Posterior cingulate gyrus (tissue), 11 donors: ENCODE measurements at places on chromosomes 6 and 20.
A peak's percentile ranks its signal among the peaks of the same experiment; 100 is the strongest.

DNA sequence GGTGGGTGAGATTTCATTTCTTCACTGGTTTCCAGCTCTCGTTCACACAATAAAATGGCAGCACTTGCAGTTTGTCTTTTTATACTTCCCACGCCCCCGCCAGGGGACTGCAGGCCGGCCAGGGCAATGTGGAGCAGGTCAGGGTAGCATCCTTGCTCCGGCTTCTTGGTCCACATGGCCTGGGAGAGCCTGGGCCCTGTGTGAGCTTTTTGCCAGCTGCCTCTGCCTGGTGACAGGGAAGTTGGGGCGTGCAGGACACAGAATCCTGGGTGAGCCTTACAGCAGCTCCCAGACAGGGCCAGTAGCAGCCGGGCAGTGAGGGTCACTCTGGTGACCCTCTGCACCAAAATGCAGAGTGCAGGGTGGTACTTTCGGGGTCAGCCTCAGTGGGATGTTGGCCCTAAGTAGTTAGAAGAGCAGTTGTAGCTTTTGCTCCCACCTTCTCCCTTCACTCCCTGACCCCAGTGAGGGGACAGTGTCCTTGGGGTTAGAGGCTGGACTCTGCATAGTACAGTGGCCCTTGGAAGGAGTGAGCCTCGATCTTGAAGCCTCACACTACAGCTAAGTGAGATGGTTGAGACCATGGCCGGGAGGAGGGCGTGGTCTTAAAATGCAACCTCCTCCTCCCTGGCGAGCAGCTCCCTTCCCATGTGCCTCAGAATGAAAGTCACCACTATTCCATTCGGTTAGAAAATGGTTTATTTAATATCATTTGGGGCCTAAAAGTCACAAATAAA lies 23.8 kb downstream of the PYGB start:
- DNase-seq, result no peak

DNA sequence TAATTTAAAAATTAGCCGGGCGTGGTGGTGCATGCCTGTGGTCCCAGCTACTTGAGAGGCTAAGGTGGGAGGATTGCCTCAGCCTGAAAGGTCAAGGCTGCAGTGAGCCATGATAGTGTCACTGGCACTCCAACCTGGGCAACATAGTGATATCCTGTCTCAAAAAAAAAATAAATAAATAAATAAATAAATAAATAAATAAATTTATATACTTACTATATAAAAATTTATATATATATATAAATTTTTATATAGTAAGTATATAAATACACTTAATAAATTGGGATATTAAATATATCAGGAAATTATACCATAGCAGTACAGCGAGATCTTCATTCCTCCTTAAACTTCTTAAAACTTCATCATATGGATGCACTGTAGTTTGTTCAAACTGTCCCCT lies 23.0 kb upstream of the IPCEF1 start:
- no peak for DNase-seq

DNA sequence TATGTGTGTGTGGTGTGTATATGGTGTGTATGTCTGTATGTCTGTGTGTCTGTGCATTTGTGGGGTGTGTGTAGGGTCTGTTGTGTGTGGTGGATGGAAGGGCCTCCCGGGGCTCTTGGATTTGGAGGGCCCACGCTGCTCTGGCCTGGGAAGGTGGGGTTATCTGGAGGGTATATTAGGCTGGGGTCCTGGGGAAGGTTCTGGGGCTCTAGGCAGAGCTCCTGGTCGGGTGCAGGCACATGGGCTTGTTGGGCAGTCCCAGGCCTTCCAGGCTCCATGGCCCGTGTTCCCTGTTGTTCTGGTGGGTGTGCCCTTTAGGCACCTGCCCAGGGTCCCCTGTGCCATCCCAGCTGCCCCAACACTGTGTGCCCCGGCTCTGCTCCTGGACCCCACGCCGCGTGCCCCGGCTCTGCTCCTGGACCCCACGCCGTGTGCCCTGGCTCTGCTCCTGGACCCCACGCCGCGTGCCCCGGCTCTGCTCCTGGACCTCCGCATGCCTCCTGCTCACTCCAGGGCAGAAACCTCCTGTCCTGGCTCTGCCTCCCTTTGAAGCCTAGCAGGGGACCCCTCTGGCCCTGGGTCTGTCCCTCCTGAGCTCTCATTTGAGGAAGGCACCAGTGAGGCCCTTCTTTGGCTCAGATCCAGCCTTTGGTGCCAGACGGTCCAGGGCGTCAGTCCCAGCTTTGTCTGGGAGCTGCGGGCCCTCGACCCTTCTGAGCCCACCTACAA lies 10.2 kb upstream of the MYT1 start:
- no peak for DNase-seq

DNA sequence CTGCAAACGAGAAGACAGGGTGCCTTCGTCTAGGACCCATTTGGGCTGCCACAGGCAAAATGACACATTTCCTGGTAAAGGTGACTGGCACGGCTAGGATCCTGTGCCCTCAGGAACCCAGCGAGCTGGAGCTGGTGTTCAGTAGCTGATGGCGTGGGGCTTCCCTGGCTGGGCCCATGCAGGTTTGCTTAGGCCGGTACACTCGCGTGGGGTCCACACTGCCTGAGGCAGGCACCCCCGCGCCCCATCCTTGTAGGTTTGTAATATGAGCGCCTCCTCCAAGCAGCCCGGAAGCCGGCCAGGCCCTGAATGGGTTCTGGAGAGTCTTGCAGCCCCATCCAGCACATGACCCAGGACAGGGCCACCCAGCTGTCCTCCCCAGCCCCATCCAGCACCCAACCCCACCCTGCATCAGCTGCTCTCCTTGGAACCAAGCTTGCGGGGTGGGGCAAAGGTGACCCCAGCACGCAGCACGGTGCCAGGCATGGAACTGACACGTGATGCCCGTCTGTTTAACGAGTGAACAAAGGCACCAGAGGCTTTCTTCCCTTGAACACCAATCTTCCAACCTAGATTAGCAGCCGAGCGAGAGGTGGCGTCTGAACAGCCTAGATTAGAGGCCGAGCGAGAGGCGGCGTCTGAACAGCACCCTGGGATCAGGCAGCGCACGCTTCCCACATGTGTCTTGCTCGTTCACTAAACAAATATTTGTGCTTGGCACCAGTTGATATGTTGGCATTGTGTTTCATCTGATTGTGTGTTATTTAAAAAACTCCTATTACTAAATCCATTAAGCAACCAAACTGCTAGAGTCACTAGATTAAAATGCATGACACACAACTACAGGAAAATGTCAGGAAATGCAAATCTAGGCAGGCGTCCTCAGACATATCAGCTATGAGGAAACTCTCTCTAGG lies 112.1 kb downstream of the DLL1 start:
- DNase-seq, result no peak

- no peak for DNase-seq
These were observed 16.5 kb upstream of the WFDC2 start for GRCh38 chr20:45452772-45453691.

DNA sequence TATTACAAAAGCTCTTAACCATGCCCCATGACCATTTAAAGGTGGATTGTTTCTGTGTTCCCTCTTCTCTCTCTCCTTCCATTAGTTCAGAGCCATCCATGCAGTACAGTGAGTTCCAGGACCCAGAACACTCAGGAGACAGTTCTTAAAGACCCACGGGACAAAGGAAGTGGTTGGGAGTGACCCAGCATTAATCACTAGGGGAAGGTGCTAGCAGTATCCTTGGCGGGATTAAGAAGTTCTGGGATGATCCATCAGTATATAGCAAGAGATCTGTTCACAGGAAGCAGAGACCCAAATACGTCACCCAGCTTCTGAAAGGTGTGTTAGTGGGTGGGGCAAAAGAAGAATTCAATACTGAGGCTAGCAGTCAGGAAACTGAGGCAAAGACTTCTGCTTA lies 154.1 kb downstream of the PHF3 start:
- no peak for DNase-seq

- no peak for DNase-seq
These were observed 158.8 kb upstream of the PHACTR1 start for GRCh38 chr6:12557765-12558164.

GRCh38 chr6:13461805-13462204 lies 25.6 kb downstream of the GFOD1 start:
- no peak for DNase-seq

GRCh38 chr6:60679175-60679574 lies 1606.8 kb downstream of the KHDRBS2 start:
- no peak for DNase-seq

DNA sequence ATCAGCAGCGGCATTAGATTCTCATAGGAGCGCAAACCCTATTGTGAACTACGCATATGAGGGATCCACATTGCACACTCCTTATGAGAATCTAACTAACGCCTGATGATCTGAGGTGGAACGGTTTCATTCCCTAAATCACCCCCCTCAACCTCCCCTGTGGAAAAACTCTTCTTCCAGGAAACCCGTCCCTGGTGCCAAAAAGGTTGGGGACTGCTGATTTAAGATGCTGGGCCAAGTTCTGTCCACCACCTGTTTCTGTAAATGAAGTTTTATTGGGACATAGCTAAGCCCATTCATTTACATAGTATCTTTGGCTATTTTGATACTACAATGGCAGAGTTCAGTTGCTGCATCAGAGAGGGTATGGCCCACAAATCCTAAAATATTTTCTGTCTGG lies 268.2 kb upstream of the PRDM1 start:
- no peak for DNase-seq

DNA sequence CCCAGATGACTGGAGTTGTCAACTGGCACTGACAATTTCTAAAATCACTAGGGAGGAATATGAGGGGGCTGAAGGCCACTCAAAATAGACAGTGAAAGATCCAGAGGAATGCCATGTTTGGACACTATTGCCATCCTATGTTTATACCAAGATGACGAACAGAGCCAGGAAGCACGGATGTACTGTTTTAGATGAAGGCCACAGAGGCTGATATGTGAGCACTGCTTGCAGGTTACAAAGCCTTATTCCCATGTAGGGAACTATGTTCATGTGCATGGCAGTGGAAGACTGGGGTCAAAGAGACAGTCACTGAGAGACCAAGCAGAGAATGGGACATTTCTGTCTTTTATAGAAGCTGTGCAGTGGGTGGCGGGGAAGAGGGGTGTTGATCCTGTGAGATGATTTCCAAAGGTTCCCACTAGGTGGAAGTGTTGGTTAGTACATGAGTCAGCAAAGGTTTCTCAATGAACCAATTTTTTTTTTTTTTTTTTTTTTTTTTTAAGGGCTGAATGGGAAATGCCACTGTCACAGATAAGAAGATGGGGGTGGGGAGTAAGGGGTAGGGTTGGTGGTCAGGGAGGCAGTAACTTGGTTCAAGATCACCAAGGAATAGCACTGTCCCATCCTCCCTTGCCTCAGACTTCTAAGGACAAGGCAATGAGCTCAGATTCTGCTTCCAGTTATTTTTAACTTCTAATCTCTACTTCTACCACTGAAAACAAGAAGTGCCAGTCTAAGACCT lies 46.7 kb upstream of the MOCS1 start:
- no peak for DNase-seq

DNA sequence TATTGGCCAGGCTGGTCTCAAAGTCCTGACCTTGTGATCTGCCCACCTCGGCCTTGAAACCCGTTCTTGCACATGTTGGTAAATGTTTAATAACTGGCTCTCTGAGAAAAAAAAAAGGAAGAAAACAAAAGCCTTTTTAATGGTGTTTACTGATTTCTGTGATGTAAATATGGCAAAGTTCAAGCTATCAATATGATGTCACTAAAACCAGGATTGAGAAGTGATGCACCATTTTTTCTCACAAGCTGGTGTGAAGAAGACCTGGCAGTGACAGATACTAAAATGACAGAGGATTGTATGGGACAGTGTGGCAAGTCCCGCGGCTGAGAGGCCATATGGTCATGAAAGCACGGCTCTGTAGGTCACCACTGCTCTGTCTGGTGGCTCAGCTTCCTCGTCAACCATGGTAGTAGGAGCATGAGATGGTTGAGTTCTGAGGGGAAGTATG lies 196.3 kb upstream of the SUPT3H start:
- DNase-seq, result no peak

DNA sequence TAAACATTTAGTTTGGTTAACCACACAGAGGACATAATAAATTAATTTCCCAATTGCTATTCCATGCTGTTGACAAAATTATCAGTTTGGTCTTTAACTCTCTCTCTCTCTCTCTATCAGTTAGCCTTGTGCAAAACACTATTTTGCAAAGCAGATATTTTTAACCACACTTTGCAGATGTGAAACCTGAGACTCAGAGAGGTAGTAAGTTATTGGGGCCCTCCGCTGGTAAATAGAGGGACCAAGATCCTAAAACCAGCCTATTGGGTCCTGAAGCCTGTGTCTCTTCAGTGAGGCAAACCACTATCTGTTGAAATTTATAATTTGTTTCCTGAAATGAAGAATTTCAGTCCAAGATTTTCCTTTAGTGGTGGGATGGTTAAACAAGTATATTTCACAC lies 231.0 kb downstream of the SOD2 start:
- no peak for DNase-seq

GRCh38 chr6:55033016-55033546 lies 141.2 kb upstream of the HCRTR2 start:
- DNase-seq, result no peak

DNA sequence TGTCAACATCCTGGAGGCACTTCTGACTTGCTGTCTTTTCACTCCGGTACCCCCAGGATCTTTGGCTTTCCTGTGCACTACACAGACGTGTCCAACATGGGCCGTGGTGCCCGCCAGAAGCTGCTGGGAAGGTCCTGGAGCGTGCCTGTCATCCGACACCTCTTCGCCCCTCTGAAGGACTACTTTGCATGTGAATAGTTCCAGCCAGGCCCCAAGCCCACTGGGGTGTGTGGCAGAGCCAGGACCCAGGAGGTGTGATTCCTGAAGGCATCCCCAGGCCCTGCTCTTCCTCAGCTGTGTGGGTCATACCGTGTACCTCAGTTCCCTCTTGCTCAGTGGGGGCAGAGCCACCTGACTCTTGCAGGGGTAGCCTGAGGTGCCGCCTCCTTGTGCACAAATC lies 12.0 kb upstream of the MAPRE1 start:
- DNase-seq, result peak; percentile 65

DNA sequence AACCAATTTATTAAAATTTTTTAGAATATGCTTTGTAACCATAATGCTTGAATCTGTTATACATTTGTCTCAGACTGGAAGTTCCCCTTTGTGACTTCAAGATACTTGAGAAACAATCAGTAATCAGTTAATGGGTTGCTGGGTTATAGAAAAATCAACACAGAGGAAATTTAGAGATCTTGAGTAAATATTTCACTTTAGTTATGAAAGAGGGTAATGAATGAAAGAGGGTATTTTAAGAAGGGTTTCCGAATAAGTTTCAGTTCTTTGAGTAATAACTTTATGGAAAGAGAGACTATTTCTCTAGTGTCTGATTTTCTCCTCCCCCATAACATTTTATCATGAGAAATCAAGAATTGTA lies 21.4 kb downstream of the ZFAND3 start:
- no peak for DNase-seq

GRCh38 chr6:45411959-45412358 lies 34.2 kb upstream of the SUPT3H start:
- no peak for DNase-seq
